ENCODE measurements at places on chromosomes 5 and 9.

DNA sequence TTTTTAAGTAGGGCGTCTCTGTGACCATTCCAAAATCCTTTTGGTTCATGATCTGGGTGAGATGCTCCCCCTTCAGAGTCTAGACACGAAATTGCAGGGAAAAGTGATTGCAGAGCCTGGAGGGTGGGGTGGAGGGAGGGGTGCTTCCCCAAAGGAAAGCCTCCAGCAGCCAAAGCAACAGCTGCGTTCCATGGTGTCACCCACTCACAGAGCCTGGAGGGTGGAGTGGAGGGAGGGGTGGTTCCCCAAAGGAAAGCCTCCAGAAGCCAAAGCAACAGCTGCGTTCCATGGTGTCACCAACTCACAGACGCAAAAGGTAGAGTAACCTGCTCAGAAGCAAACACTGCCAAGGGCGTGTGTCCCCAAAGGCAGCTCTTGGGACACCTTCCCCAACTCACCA, 22.6 kb downstream of the SLC6A18 start:
- DNase-seq = no peak

DNA sequence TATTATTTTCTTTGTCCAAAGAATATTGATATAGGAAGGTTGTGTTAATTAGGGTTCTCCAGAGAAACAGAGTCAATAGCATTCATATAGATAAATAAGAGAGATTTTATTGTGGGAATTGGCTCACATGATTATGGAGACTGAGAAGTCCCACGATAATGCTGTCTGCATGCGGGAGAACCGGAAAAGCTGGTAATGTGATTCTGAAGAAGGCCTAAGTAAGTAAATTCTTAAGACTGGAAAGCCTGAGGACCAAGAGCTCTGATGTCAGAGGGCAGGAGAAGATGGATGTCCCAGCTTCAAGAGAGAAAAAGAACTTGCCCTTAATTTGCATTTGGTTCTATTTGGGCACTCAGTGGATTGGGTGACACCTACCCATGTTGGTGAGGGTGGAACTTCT, 307.4 kb upstream of the C9orf72 start:
- no peak for DNase-seq

DNA sequence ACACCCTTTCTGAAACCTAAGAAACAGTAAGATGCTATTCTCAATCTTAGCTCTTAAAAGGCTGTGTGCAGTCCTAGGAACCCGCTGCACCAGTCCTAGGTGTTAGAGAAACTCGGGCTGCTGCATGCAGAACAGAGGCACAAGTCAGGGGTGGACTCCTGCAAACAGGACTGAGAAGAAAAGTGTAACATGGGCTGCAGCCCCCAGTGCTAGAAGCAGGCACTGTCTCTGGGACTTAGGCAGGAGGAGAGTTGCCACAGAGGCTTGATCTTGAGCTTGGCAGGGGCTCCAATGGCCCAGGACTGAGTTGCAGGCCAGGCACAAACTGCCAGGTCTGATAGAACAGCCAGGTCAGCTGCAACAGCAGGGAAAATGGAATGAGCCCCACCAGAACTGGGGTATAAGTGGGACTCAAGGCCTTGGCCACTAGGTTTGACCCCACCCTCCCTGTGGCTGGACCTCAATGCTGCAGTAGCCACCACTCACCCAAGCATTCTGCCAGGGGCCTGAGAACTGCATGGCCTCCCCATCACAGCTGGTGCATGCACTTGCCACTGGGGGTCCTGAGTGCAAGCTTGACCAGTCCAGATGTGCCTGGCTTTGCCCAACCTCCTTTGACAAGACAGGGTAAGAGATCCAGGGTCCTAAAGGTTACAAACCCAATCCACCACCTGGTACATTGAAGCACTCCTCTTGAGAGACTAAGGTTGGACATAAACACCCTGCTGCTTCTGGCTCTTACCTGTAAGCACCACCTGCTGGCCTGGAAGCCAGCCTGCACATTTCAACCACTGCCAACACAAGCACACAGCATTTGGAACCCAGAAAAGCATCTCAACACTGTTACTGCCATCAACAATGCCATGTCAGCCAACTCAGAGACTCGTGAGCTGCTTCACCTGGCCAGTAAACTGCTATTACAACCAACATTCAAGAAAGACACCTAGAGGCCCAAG, 103.3 kb downstream of the FBXL17 start:
- no peak for DNase-seq

DNA sequence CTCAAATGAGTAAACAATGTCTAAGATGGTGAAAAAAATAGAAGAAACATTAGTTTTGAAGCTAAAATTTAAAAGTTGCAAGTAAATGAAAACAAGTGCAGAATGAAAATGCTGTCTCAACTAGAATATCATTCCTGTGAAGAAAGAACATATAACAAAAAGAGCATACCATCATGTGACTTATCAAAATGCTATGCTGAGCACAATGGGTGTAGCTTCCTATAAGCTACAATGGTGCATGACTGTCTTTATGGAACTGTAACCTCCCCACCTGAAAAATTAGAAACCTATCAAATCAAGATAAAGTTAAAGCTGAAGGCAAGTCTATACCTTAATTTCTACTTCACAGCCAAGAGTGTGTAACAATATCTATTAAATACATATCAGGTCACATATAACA, 192.0 kb downstream of the AP3B1 start:
- no peak for DNase-seq

DNA sequence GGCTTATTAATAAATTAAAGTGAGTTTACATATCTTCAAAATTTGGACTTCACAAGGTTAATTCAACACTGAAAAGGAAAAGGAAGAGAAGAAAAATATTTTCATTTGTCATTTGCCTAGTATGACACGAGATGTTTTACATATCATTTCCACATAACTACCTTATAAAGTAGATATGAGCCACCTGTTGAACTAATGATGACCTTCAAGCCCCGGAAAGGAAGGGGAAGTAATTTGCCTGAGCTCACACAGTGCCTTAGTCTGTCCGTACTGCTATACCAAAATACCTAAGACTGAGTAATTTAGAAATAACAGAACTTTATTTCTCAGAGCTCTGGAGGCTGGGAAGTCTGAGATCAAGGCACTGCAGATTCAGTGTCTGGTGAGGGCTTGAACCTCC, 17.9 kb downstream of the CMYA5 start:
- DNase-seq = no peak

- no peak for DNase-seq
Observed at GRCh38 chr9:110125207-110125751, 82.7 kb downstream of the C9orf152 start.

GRCh38 chr5:33043343-33043997, 332.3 kb downstream of the NPR3 start:
- DNase-seq = no peak
